ENCODE measurements at places on chromosomes 6 and 20.

GRCh38 chr6:5250911-5251310 is 9.8 kb downstream of the LYRM4 start:
- DNase-seq, result no peak

- DNase-seq, result no peak
Measured at GRCh38 chr20:37630166-37630565, 63.7 kb upstream of the CTNNBL1 start.

- DNase-seq, result peak; percentile 95
Measured at GRCh38 chr6:6851059-6851948, 256.5 kb upstream of the RREB1 start.

DNA sequence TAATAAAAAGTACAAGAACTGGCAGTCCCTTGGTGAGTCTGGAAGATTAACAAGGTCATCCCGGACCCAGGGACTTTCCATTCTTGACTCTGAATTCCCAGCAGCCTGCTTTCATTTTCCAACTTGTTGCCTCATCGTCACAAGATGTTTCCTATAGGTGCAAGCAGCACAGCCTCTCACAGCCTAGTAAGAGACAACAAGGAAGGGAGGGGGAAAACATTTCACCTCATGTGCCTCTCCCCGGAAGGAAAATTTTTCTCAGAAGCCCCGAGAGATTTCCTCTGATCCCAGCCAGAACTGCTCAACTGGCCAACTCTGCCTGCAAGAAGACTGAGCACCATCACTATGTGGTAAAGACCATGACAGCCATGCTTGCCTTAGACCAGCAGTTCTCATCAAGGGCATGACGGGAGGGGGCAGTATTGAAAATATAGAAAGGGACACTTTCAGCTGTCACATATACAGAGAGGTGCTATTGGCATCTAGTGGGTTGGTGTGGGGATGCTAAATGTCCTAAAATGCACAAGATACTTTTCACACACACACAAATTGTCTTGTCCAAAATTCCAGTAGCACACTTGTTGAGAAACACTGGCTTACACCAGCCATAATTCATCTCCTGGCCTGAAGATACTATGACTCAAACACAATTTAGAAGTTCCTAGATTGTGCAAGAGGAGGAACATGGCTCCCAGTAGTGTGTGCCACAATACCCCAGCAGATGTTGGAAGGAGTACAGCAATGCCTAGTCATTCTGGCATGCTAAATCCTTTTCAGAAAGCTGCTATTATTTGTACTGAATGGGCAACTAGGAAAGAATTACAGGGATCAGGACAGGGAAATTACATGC is 10.8 kb upstream of the WTAP start:
- peak; percentile 94 for DNase-seq

DNA sequence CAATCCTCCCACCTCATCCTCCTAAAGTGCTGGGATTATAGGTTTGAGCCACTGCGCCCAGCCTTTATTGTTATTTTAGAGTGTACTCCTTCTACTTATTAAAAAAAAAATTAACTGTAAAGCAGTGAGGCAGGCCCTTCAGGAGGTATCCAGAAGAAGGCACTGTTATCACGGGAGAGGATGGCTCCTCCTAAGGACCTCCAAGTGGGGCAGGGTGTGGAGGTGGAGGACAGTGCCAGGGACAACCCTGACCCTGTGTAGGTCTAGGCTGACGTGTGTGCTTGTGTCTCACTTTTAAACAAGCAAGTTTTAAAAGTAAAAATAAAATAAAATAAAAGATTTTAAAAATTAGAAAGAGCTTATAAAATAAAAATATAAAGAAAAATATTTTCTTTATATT is 23.7 kb upstream of the TAF4 start:
- no peak for DNase-seq

DNA sequence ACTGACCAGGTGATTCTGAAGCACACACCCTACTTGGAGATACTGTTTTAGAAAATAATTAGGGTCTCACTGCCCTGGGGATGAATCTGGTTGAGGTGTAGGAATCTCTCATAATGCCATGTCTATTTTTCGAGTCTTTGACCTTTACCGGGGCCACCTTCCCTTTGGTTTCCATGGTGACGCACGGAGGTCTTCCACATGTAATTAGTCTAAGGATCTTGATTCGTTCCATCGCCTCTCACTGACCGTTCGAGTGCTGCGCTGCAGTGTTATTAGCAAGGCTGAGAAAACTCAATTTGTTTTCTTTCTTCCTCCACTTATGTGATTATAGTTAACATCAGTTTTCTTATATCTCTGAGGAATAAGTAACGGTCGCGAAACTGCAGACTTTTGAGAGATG is 144.3 kb upstream of the SPACA1 start:
- no peak for DNase-seq

DNA sequence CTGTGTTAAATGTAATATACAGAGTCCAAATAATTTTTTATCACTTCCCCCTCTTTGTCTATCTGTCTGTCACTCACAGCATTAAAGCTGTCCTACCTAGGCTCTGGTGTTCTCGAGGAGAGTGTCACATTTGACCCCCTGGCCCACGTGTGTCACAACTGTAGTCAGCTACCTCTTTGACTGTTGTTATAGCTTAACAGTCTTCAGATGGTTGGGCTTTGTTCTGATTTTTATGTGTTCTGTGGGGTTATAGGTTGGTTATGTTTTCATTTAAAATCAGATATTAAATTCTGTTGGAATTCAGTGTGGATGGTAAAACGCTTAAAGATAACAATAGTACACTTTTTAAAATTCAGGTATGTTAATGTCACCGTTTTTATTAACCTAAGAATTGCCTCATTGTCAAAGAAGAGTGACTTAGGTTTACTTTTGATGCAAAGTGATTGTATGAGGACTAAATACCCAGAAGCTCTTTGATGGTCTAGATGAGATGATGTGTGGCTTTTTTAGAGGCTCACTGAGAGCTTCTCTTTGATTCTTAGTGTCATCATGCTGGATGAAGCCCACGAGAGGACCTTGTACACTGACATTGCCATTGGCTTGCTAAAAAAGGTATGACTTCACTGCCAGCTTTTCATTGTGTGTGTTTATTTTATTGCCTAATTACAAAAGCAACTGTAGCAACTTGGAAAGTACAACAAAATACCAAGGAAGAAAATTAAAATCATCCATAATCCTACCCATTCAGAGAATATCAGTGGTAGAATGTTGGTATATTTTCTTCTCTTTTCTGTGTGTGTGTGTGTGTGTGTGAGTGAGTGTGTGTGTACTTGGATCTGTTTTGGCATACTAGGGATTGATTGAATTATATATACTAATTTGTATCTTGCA is 29.9 kb downstream of the DHX35 start:
- DNase-seq, result no peak

- peak; percentile 33 for DNase-seq
Measured at GRCh38 chr20:40497899-40498691, 190.9 kb downstream of the MAFB start.

- no peak for DNase-seq
Measured at GRCh38 chr6:170174771-170175643, 115.9 kb downstream of the DLL1 start.

DNA sequence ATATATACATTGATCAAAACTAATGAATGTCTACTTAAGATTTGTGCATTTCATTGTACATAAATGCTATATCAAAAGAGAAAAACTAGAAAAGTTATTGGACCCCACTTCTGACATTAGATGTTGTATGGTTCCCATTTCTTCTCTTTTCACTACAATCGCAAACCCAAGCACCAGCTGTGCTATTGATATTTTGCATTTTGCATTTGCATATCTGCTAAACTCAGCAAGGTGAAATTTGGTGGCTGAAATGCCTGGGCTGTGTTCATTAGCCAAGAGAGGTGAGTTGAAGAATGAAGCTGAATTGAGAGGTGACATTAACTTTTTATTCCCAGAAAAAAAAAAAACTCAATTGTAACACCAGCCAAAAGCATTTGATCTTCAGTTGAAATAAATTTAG is 232.1 kb upstream of the TENT5A start:
- no peak for DNase-seq

DNA sequence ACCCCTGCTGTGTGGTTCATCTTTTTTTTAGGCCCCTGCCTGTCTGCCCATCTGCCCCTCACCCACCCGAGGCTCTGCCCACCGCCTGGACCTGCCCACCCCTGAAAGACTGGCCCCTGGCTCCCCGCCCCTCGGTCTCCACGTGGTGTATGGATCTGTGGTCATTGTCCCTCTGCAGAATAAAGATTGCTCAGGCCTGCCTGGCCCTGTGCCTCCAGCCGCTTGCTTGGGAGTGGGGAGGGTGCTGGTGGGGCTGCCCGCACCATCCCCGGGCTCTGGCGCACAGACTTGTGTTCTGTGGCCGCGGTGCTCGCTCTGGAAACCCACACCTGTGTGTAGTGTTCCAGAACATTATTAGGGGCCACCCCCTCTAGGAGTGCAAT is 1.6 kb downstream of the MAP1LC3A start:
- no peak for DNase-seq

- no peak for DNase-seq
Measured at GRCh38 chr20:59688999-59689398, 84.7 kb downstream of the PHACTR3 start.

- no peak for DNase-seq
Measured at GRCh38 chr6:160933256-160933655, 58.3 kb upstream of the MAP3K4 start.

GRCh38 chr20:10501402-10501801 is 66.3 kb downstream of the SLX4IP start:
- DNase-seq, result no peak

DNA sequence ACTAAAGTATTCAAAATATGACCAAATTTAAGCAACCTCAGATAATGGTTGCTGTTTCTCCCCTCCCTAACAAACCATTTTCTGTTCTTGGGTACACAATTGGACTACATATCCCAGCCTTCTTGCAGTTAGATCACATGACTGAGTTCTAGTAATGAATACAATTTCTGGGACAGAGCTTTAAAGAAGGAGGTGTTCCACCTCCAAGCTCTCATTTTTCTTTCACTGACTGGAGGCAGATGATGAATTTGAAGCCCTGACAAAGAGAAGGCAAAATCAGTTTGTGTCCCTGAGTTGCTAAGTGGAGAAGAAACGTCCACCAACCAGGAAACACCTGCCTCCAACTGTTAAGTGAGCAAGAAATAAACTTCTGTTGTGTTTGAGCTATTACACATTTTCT is 117.2 kb downstream of the LCA5 start:
- no peak for DNase-seq

DNA sequence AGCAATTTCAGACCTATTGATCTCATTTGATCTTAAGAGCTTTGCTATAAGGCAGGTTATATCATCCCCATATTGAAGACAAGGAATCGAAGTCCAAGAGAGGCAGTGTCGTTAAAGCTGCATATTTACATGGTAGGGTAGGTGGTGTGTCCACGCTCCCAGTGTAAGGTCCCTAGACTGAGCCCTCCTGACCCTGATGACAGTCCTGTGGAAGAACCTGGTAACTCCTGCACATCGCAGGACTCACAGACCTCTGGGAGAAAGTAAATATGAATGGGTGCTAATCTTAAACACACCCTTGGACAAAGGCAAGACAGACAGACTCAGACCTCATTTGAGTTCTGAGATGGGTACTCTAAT is 602 bp upstream of the HLA-DPB1 start:
- no peak for DNase-seq

DNA sequence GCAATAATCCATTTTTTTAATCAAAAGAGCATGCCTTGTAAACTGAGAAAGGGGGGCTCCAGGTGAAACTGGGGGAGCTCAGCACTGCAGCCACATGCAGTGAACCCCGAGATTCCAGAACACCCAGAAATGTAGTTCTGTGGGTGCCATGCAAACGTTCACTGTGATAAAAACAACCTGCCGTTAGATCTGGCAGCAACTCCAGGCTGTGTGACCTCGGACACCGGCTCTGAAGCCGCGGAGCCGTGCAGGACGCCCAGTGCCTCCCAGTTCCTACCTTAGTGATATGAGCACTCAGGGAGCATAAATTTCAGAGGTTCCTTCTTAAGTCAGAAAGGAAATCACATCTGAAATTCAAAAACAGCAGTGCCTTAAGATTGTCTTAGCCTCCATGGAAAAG is 85.4 kb upstream of the THBS2 start:
- DNase-seq, result no peak

DNA sequence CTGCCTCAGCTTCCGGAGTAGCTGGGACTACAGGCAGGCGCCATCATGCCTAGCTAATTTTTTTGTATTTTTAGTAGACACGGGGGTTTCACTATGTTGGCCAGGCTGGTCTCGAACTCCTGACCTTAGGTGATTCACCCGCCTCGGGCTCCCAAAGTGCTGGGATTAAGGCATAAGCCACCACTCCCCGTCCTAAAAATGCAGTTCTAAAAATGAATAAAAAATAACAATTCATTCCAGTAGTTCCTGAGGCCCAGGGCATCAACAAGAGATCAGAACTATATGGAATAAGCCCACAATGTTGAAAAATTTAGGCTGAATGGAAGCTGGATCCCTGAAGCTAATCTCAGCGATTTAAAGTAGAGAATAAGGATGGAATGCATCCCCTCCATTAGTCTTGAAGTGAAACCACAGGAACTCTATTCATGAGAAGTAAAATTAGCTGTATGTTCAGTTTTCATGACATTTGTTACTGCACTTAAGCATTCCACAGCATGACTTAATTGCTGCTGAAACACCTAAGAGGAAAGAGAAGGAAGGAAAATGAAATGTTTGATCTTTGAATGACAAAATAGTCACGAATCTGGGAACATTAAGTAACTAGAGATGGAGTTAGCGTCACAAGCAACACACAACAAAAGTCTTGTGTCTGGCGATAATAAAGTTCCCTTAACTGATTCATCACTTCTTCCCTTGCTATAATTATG is 80.4 kb upstream of the RIPOR2 start:
- DNase-seq, result peak; percentile 70

- DNase-seq, result peak; percentile 99
Measured at GRCh38 chr6:142902636-142903053, 42.3 kb downstream of the HIVEP2 start.

DNA sequence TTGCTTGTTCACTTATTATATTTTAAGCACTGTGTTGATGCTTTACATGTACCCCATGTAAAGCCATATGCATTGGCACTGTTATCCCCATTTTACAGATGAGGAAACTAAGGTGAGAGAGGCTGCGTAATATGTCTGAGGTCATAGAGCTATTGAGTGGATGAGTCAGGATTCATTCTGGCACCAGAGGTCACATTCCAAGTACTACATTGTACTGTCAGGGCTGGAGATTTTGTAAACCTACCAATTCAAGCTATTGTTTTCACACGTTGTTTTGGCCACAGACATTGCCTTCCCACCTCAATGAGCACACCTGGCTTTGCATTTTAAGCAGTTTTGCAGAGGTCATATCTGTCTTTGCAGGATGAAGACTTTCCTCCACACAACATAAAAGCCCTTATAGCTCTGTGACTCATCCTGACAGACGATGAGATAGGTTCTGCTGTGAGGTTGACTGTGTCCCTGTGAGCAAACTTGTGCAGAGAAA is 33.2 kb downstream of the ANKS1A start:
- DNase-seq, result peak; percentile 66
